Tongue (tissue), 3 donors: ENCODE measurements at places on chromosomes 12 and 14. TPM values are rescaled to one million over a fixed set of nuclear protein-coding genes. Genes with fewer than 3 reads are reported as not detected.
A peak's percentile ranks its signal among the peaks of the same experiment; 100 is the strongest.

GRCh38 chr12:11652351-11653040, 3.0 kb downstream of the ETV6 start:
- DNase-seq: no peak

Gene IL23A
- not detected for total RNA-seq

DNA sequence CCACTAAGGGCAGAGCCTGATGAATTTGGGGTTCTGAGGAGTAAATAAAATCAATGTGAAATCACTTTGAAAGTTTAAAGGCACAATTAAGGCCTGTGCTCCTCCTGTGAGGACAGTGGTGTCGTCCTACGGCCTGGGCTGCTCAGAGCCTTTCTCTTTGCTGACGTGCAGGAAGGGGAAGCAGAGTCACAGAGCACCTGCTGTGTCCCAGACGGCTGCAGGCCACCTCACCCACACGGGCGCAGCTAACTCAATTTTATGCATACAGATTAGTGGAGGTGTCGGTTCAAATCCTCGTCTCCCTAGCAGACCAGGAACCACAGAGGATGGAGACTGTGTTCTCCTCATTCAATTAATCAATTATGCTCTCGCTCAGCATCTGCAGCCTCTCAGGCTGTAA, 11.4 kb upstream of the DLK1 start:
- DNase-seq: no peak

GRCh38 chr12:122876731-122877130, 19.2 kb downstream of the VPS37B start:
- no peak for DNase-seq

Gene GPR84
- total RNA-seq: not detected

Gene MYF6
- 164 TPM for total RNA-seq

Gene OR6J1
- total RNA-seq: not detected

GRCh38 chr12:130537051-130537450, 179.0 kb downstream of the RIMBP2 start:
- no peak for DNase-seq

DNA sequence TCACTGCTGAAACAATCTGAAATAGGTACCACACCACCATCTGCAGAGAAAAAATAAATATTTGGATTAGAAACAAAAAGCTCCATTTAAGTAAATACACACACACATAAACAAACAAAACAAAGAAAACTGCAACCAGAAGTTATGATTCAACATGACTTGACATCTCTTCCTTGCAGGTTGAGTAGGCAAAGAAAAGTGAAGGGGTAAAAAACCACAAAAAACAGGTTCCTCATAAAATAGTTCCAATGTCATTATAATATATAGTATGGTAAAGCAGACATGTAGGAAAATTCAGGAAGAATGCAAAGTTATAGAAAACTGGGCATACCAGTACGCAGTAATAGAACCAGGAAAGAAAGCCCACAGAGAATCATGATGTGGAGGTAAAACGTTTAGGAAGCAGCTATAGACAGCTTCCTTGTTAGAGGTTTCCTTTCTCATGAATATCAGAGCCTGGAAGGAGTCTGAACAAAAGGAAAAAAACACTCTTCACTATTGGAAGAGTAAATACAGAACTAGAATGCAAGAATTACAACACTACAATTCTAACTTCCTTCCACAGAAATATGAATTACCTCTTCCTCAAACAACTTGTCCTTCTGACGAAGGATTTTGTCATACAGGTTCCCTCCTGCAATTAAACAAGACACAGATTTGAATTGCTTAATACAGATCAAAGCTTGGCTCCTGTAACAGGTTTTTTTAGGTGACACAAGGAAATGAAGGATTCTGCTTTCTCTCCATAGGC, 6.1 kb downstream of the NEK9 start:
- no peak for DNase-seq

Gene TC2N
- 30.9 TPM for total RNA-seq

DNA sequence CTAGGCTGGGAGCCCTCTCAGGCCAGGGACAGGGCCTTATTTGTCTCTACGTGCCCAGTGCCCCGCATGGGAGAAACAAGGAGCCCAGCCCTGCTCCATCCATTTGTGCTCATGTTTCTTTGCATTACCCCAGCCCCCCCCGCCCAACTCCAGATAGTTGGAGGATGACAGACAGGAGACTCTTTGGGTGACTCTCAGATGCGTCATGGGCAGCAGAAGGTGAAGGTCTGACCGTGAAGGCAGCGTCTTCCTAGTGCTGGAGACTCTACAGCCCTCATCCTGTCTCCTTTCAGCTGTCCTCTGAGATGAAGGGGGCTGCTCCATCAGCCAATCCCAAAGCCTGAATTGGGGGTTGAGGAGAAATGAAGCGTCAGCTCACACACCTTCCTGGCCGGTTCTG, 283 bp upstream of the PSMB11 start:
- no peak for DNase-seq

DNA sequence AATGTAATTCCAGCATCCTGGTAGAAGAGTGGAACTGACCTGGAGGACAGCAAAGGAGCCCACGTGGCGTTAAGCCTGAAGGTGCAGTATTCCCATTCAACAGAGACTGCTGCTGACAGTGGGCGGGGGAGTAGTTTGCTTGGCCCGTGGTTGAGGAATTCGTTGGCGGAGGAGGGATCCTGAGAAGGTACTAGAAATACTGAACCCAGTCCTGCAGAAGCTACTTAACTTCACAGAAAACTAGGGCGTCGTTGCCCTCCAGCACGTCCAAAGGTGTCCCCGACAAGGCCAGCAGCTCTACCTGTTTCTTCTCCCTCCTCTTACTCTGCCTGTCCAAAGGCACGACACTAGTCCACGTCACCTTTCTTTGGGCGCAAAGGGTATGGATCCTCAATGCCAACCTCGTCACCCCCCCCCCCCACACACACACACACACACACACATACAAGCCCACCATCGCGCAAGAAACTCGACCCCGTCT, 303 bp downstream of the PUS7L start:
- DNase-seq: no peak

DNA sequence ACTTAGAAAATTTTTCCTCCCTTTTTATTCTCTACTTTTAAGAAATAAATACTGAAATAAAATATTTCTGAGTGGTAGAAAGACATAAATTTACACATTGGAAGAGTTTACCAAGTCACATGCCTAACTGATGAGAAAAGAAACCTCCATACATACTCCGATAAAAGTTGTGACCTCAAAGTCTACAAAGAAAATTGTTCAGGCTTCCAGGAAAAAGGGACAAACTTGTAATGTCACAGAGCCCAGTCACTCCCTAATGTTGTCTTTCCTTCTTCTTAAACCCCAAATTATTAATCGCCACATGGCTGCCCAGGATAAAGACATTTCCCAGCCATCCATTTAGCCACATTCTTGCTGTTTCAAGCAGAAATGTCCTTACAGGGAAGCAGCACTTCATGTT, 455.3 kb downstream of the MDGA2 start:
- no peak for DNase-seq

DNA sequence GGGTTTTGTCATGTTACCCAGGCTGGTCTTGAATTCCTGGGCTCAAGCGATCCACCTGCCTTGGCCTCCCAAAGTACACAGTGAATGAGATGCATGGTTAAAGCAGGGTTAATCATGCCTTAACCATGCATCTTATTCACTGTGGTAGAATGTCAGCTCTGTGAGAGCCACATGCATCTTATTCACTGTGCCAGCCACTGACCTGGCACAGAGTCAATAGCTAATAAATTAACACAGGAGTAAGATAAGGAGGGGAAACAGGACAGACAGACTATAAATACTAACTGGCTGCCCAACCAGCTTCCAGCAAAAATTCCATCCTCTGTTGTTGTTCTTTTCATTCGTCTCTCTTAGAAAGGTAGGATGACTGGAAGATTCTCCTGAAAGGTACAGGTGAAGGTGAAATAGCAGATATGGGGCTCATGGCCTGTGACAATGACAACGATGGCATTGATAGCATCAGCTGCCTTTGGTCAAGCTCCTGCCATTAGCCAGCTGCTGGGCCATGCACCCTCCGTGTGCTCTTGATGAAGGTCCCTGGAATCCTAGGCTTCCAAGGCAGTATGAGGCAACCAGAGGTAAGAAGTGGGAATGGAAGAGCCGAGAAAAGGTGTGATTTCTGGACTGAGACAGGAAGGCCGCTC, 76.6 kb downstream of the ZNF664 start:
- DNase-seq: no peak

Gene KLRB1
- total RNA-seq: 0.41 TPM

DNA sequence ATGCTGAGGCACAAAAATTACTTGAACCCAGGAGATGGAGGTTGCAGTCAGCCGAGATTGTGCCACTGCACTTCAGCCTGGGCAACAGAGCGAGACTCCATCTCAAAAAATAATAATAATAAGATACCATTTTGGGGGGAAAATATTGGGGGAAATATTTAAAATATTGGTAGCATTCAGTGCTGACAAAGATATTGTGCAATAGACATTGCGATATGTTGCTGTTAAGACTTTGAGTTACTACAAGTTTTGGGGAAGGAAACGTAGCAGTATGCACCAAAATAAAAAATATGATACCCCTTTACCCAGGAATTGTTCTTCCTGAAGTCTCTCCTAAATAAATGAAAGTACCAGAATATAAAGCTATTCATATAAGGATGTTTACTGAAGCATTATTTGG, 37.7 kb upstream of the MYBPC1 start:
- no peak for DNase-seq

DNA sequence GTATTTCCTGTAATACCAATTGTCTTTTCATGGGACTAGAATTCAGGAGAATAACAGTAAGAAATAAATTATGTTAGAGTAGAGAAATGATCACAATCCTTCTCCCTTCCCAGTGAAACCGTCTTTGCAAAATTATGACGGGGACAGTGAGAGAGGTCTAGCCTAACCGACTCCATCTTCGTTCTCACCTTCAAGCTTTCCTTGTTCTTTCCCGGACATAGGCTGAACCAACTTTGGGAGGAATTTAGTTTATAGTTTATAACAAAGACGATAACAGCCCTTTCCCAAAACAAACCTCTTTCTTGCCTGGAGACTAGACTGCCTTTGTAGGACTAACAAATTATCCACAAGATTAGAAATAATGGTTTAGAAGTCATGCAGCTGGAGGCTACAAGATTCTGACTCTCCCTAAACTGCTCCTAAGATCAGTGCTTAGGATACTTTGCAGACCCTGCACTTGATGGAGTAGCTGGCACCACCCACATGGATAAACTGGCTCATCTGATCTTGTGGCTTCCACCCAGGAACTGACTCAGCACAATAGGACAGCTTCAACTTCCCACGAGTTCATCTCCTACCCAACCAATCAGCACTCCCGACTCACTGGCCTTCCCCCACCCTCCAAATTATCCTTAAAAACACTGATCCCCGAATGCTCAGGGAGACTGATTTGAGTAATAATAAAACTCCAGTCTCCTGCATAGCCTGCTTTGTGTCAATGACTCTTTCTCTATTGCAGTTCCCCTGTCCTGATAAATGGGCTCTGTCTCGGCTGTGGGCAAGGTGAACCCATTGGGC, 521.2 kb upstream of the TBX3 start:
- peak; percentile 72 for DNase-seq

GRCh38 chr12:40192704-40193255, 32.0 kb upstream of the LRRK2 start:
- DNase-seq: no peak

Gene RNU4-1
- total RNA-seq: under 0.01 TPM

Gene KLRK1
- 1.7 TPM for total RNA-seq

Gene SVOP
- 0.31 TPM for total RNA-seq
